ENCODE measurements at places on chromosomes 2 and 18. TPM values are rescaled to one million over a fixed set of nuclear protein-coding genes. Genes with fewer than 3 reads are reported as not detected.
A peak's percentile ranks its signal among the peaks of the same experiment; 100 is the strongest.

GRCh38 chr2:72084584-72084976, 63.1 kb downstream of the CYP26B1 start:
- no peaks in the 10 kb centered on the region for H3K27me3 ChIP-seq
- H3K27ac ChIP-seq = no peak overlapping the region
- no peak for DNase-seq
- no peaks in the 10 kb centered on the region for H3K36me3 ChIP-seq
- H3K4me3 ChIP-seq = no peak overlapping the region

- H3K36me3 ChIP-seq = no peaks in the 10 kb centered on the region
- peak overlapping the region; percentile 56 for H3K27ac ChIP-seq
- H3K27me3 ChIP-seq = no peaks in the 10 kb centered on the region
- H3K4me1 ChIP-seq = peaks cover 34% of the 10 kb centered on the region
- no peak for DNase-seq
- no peak overlapping the region for H3K4me3 ChIP-seq
These were observed 24.4 kb downstream of the ABHD3 start for GRCh38 chr18:21680161-21680560.

DNA sequence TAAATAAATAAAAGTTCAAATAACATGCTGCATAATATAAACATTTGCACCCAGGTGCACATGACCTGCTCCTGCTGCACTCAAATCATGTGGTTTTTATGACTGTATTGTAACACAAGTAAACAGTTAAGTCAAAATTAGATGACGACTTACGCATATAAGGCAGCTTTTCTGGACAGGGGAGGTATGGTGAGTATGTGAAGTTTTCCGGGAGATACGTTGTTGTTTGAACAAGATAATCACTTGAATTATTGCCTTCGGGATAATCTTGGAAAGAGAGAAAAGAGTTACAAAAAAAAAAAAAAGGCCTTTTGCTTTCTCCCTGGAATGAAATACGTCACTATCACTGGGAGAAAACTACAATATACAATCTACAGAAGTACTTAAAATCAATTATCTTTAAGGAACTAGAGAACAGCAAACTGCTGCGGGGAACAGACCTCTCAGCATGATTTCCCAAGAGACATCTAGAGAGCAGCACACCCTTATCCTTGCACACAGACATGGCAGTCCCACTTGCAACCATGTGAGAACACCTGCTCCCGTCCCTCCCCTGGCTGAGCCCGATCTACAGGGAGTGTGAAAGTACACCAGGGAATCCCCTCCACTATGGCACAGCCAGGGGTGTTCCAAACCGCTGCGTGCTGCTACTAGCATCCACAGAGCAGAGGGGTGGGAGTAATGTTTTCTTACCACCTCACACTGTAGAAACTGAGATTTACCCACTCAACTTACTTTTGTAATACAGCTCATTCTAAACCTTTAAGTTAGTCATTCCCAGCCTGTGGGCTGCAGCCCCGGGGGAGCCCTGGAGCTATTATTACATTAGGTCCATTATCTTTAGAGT, 26.3 kb downstream of the B4GALT6 start:
- peaks cover 11% of the 10 kb centered on the region for H3K4me1 ChIP-seq
- no peaks in the 10 kb centered on the region for H3K36me3 ChIP-seq
- no peak overlapping the region for H3K4me3 ChIP-seq
- no peak for DNase-seq

DNA sequence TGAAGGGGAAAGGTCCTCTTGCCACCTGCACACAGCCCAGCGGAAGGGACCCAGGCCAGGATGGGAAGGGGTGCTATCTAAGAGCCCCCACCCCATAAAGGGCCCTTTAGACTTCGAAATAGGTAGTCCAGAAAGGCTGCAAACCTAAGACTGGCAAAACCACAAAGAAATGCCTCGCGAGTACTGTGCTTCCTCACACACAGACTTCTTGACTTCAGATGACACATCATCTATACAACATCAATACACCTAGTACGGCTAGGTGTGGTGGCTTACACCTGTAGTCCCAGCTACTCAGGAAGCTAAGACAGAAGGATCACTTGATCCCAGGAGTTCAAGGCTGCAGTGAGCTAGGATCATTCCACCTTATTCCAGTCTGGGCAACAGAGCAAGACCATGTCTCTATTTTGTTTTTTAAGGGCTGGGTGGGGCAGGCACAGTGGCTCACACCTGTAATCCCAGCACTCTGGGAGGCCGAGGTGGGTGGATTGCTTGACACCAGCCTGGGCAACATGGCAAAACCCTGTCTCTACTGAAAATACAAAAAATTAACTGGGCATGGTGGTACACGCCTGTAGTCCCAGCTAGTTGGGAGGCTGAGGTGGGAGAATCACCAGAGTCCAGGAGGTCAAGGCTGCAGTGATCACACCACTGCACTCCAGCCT, 125.8 kb downstream of the CABLES1 start:
- H3K27me3 ChIP-seq = no peaks in the 10 kb centered on the region
- DNase-seq = no peak
- no peak overlapping the region for H3K4me3 ChIP-seq
- peaks cover 14% of the 10 kb centered on the region for H3K4me1 ChIP-seq

The COLEC12 gene
- 3.8 TPM for total RNA-seq
